ENCODE measurements at places on chromosomes 4 and X.

DNA sequence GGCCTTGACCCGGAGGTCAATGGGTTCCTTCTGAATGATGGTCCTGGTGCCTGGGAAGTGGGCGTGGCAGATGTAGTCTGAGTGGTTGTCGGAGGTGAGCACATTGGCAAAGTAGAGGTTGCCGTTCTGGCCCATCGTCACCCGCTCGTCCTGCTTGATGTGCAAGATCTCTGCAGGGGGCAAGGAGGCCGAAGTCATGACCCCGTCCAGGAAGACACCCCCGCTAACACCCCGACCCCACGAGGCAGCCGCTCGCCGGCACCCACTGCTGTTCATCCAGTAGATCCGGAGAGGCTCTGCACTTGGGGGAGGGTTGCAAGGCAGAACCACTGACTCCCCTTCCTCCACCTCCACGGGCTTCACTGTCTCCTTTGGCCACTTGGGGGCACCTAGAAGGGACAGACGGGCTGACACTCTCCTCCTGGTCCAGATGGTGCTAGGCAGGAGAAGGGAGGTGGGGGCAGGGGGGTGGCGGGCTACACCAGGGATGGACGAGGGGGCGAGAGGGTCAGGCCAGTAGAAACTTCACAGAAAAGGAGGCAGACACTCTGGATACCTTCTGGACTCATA lies 15.1 kb downstream of the L1CAM start:
- no peak for DNase-seq

- no peak for DNase-seq
These were observed 3.9 kb downstream of the TFDP3 start for GRCh38 chrX:133214301-133214700.

- DNase-seq = no peak
These were observed 5.0 kb upstream of the AREG start for GRCh38 chr4:74439952-74440351.

- DNase-seq = no peak
These were observed 484.5 kb downstream of the IL1RAPL1 start for GRCh38 chrX:29071525-29072320.

- no peak for DNase-seq
These were observed 1353.4 kb downstream of the PCDH7 start for GRCh38 chr4:32073542-32073941.

DNA sequence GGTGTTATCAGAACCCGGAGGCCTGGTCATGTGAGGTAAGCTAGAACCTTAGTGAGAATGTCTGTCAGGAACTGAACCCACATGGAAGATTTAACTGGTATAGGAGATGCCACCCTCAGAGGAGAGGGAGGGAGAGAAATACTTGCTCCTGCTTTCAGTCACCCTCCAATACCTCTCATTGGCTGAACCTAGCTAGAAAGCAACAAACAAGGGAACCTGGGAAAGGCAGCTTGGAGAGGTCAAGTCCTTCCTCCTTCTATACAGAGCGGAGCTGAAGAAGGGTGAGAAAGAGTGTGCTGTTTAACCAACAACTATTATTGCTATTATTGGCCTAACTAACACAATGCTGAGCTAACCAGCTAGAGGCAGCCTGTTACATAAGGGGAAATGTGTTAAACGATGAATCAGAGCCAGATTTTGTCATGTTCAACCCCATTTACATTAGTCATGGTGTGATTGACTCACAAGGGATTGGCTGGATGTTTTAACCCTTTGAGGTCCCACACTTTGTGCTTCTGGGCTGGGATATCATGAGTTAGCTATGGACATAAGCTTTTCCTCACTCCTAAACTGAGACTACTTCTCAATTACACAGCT lies 96.5 kb upstream of the ESX1 start:
- no peak for DNase-seq
